ENCODE measurements at places on chromosomes 7 and 10.

DNA sequence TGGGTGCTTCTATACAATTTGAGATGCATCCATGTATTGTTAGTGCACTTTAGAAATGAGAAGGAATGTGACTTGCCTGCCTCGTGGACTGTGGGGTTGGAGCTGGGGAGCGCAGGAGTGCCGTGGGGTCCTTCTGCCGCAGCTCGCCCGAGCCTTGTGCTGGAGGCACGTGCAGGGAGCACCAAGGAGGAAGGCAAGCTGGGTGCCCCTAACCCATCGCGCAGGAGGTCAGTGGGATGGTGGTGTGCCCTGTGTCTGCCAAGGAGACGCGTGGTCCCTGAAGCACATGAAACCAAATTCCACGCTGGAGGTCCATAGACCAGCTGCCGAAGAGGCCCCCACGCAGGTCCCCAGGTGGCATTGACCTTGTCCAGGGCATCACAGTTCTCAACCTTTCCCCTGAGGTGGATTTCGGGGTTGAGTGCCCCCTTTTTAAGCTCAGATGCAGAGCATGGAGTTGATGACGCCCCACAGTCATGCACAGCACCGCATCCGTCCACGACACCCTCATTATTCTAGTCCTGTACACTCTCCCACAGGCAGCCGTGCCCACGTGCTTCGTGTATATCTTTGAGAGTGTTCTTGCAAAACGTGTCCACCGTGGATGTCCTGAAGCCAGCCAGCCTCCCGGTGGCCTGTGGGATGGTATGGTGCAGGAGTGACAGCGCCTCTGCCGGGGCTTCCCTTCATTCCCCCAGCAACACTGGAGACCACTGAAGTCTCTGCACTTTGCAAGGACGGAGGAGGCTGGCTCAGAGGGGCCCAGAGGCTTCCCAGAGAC lies 35.5 kb downstream of the FKBP6 start:
- DNase-seq, result no peak

DNA sequence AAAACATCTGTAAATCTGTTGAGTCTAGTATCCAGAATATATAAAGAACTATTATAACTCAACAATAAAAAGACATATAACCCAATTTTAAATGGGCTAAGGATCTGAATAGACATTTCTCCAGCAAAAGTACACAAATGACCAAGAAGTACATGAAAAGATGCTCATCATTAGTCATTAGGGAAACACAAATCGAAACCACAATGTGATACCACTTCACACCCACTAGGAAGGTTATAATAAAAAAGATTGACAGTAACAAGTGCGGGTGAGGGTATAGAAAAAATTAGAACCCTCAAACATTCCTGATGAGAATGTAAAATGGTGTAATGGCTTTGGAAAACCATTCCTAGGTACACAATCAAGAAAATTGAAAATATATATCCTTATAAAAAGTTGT lies 4.1 kb downstream of the XPNPEP1 start:
- no peak for DNase-seq

- no peak for DNase-seq
Measured at GRCh38 chr10:43145311-43145710, 7.1 kb downstream of the CSGALNACT2 start.

DNA sequence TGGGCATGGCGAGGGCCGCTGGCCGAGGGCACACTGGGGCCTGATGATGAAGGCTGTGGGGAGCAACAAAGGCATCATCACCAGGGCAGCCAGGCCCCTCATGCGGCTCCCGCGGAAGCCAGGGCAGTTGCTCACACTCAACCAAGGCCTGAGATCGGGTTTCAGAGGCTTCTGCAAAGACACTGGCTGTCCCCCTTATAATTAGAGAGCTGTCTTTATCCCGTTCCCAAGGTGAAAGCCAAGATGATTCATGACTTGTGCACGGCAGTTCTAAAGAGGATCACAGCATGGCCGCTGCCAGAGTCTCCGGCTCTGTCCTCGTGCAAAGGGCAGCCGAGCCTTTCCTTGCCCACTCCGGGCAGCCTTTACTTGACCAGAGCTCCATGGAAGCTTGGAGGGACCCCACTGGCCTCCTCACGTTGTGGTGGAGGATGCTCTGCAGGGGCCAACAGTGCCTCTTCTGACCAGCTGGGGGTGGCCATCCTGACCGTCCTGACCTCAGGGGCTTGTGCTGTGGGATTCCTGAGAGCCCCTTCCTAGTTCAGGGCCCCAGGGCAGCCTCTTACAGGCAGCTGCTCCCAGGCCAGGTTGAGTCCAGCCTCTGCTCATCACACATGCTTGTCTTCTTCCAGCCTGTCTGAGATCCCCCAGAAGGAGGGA lies 82.3 kb downstream of the PRKAG2 start:
- no peak for DNase-seq

GRCh38 chr10:69636626-69637605 lies 6.9 kb downstream of the FAM241B start:
- no peak for DNase-seq

DNA sequence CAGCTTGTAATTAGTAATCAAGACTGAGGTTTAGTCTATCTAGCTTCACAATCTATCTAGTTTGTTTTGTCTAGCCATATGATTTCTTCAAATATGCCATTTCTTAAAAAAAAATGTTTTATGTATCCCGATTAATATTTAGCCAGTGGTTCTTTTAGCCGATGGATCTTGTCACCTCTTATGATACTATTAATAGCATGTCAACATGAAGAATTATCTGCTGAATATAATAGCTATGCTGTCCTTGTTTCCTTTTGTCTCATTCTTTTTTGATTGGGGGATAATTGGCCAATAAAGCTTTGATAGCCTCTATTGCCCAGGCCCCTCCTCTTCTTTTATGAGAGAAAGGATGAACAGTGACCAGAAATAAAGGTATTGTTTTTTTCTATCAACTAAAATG lies 32.8 kb downstream of the PTEN start:
- DNase-seq, result no peak

DNA sequence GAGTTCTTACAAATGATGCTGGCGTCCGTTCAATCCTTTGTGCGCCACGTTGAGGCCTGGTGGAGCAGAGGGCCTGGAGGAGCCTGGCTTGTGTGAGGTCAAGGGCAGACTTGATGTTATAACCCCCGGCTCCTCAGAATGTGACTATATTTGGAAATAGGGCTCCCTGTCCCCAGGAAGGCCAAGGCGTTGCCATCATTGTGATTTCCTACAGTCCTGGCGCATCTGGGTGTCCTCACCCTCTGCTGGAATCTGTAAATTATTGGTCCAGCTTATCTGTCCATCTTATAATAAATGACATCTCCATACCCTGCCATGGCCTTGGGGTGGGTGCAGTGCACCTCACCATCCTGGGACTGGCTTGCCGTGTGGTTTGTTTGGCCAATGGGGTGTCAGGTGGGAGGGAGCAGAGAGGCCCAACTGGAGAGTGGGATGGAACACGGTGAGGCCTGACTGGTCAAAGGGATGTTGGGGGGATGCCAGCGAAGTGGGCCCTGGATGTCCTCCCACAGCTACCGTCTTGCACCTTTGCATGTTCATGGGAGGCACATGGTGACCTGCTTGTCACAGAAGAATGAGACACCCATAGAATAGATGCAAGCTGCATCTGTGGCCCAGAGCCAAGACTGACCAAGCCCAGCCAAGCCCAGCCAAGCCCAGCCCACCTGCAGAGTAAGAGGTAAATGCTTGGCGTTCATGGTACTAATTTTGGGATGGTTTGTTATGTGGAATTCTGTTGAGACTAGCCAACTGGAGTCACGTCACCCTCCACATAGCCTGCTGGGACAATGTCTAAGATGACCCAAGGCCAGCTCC lies 11.1 kb upstream of the LRRC27 start:
- DNase-seq, result no peak

DNA sequence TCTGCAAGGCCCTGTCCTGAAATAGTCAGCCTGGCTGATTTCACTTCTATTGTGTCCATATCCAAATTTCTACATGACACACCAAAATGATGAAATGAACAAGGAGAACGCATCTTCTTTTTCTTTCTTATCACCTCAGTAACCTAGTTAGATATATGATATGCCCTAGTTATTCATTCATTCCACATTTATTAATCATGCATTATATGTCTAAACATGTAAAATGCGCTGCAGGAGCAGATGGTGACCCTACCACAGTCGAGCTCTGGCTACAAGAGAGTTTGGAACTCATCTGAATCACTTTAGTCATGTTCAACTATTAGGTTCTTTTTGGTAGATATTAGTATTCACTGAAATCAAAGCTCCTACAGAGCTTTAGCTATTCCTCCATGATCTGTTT lies 31.8 kb upstream of the VPS41 start:
- no peak for DNase-seq

- no peak for DNase-seq
Measured at GRCh38 chr10:66822801-66823200, 103.0 kb upstream of the LRRTM3 start.

GRCh38 chr7:50363327-50364060 lies 59.0 kb downstream of the IKZF1 start:
- no peak for DNase-seq

DNA sequence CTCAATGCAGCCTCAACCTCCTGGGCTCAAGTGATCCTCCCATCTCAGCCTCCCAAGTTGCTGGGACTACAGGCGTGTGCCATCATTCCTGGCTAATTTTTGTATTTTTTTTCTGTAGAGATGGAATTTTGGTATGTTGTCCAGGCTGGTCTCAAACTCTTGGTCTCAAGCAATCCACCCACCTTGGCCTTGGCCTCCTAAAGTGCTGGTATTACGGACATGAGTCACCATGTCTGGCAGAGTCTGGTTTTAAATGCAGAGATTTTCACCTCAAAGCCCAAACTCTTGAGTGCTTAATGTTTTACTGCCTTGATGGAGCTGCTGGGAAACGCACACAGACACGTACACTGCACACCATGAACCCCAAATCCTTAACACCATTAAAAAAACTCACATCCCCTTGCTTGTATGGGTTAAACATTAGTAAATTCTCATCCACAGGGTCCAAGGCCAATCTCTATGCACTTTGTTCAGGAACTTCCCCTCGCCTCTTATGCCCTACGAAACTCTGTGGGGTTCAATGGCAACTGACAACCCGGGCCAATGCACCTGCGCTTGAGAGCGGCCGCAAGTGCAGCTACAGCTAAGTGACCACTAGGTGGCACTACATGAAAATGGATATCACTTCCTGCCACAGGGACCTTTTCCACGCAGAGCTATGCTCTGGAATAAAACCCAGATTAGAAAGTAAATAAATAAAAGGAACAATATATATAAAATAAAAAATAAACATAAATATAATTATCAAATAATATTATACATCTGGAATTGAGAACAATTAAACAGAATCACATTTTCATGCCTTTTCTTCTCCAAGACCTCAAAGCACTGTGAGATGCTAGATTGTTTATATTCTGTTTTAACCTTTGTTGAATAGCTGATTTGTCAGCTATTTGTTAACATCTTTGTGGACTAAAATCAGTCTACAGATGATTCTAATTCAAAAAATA lies 66.9 kb upstream of the AFAP1L2 start:
- DNase-seq, result no peak

DNA sequence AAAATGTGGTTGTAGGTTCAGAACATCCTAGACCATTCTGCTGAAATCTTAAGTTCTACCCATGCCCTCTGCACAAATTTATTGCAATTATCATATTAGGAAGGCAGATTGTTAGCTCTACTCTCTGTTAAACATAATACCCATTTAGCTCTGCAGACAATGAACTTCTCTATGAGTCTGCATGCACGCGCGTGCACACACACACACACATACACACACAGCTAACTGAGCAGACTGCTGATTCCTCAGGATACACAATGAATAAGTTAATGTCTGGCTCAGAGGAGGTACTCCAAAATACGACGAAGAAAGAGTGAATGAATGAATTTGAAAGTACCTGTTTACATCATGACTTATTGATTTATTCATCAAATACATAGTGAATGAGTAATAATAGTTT lies 276.2 kb upstream of the SORCS1 start:
- DNase-seq, result no peak

- DNase-seq, result no peak
Measured at GRCh38 chr7:45136106-45137060, 21.2 kb upstream of the RAMP3 start.

- no peak for DNase-seq
Measured at GRCh38 chr10:24871011-24871935, 81.1 kb downstream of the PRTFDC1 start.

- no peak for DNase-seq
Measured at GRCh38 chr7:26090927-26091519, 61.0 kb upstream of the NFE2L3 start.

- no peak for DNase-seq
Measured at GRCh38 chr10:69362471-69362954, 54.2 kb downstream of the TACR2 start.

DNA sequence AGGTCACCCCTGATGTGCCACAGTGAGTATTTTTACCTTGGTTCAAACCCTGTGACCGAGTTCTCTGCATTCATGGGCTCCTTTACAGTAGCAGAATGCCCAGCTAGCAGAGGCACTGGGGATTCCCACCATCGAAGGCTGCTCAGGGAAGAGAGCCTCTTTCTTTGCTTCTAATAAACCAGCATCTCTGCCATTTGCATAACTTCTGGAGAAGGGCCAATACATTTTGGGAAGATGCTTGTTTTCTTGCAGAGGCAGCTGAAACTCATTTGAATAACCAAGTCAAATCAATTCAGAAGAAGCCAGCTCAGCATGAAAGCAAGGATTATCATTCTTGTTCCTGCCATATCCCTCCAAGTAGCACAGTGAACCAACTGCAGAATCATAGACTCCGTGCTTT lies 82.9 kb upstream of the WDR11 start:
- DNase-seq, result no peak

DNA sequence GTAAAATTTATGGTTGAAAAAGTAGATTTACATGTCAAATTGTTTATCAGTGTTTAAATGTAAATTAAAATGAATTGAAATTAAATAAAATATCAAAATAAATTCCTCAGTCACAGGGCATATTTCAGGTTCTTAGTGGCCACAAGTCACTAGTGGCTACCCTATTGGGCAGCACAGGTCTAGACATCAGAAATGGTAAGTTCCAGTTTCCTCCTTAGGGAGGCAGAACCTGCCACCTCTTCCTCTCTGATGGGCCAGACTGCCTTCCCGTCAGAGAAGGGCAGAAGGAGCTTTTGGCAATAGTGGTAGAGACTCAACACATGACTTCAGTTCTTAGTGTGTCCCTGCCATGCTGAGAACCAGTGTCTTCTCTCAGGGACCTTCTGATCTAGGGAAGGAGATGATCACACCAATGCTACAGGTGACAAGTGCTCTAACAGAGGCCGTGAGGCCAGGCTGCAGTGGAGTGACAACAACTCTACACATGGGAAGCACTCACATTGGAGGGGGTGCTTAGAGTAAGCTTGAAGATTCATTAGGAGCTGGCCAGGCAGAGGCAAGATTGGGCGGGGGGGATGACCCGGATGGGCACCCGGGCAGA lies 14.4 kb upstream of the PCBD1 start:
- DNase-seq, result no peak

Data from amygdala (tissue), 56 donors.